ENCODE measurements at places on chromosomes 2 and 18.
A peak's percentile ranks its signal among the peaks of the same experiment; 100 is the strongest.

DNA sequence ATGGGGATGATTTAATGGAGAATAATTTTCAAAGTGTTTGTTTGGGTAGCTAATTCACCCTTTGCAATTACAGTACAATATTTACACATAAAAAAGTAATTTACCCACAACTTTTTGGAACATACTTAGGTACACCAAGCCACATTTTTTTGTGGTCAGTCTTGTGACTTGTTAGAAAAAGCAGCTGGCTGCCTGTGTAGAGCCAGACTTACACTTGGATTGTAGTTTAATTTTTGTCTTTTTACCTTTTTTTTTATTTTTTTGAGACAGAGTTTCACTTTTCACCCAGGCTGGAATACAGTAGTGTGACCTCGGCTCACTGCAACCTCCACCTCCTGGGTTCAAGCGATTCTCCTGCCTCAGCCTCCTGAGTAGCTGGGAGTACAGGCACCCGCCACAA lies 45.4 kb downstream of the RALBP1 start:
- no peak for DNase-seq

- no peak for DNase-seq
Observed at GRCh38 chr2:237594514-237594871, 4.0 kb upstream of the RAB17 start.

DNA sequence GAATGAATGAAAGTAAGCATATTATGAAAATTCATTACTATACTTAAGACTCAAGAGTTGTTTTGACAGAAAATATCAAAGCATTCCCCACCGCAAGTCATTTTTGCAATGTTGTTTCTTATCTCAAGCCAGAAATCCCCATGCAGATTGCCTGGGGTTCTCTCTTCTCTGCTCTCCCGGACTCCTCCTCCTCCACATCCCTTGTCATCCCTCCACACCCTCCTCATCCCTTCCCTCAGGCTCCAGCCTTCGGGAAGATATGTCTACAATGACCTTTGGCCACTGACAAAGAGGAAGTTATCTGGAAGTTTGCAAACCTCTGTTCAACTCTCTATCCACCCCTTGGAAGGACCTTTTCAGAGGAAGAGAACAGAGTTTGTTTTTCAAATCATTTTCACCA lies 11.9 kb downstream of the TFCP2L1 start:
- DNase-seq = no peak

GRCh38 chr2:30686000-30686399 lies 121.2 kb downstream of the CAPN13 start:
- DNase-seq = no peak

DNA sequence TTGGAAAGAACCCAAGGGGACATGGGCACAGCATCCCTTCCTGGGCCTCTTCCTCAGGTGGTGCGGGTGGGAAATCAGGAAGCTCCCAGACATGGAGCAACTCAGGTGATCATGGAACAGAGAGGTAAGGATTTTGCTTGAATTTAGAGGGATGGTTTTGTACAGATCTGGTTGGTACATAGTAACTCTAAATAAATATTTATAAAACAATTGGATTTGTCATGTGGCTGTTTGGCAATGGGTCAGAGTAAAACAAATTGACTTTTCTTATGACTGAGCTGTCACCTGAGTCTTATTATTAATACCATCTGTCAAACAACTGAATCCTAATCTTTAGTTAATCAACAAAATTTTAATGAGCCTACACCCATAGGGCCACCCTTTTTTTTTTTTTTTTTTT lies 19.4 kb upstream of the TMEM178A start:
- DNase-seq = no peak

DNA sequence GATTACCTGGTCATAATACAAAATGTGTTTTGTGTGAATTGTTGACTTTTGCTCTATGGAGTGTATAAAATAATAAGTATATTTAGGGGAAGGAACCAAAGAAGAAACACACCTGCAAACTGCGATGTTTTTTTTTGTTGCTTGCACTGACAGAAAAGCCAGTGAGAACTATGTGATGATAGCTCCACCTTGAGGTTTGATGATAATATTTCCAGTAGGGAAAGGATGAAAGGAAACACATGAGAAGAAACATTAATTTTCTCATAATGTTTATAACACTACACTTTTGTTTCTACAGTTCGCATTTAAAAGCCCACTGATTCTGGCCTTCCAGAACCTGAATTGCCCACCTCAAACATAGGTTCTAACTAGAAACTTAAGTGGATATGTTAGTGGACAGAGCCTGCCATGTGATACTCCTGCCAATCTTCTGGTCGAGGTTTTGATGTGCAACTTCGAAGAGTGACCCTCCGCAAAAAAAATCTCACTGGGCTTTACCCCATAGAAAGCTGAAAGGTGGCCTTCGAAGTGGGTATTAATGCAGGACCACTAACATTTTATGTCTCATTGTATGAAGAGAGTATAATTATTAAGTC lies 476.4 kb upstream of the SPHKAP start:
- DNase-seq = no peak

- DNase-seq = no peak
Observed at GRCh38 chr18:61241260-61241853, 91.9 kb upstream of the CDH20 start.

- DNase-seq = no peak
Observed at GRCh38 chr2:32838418-32838817, 108.3 kb upstream of the LTBP1 start.

DNA sequence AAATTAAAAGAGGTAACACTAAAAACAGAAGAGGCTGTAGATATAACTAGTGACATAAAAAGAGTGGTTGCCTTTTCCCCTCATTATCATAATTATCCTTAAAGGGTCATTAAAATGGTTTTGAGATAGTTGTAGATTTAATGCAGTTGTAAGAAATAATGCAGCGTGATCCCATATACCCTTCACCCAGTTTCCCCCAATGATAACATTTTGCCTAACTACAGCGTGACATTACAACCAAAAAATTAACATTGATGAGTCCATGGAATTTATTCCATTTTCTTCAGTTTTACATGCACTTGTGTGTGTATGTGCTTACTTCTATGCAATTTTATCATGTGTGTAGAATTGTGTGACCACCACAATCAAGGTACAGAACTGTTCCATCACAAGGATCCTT lies 13.2 kb upstream of the RMND5A start:
- no peak for DNase-seq

- no peak for DNase-seq
Observed at GRCh38 chr2:128685841-128686496, 367.3 kb upstream of the HS6ST1 start.

GRCh38 chr2:217713395-217714286 lies 289.2 kb downstream of the TNS1 start:
- peak; percentile 65 for DNase-seq

- DNase-seq = no peak
Observed at GRCh38 chr2:159045545-159046454, 77.4 kb downstream of the TANC1 start.

GRCh38 chr2:38038682-38039081 lies 37.3 kb downstream of the CYP1B1 start:
- DNase-seq = no peak

GRCh38 chr18:9188359-9189231 lies 52.0 kb downstream of the ANKRD12 start:
- no peak for DNase-seq

GRCh38 chr2:105886687-105887086 lies 142.0 kb downstream of the NCK2 start:
- no peak for DNase-seq

DNA sequence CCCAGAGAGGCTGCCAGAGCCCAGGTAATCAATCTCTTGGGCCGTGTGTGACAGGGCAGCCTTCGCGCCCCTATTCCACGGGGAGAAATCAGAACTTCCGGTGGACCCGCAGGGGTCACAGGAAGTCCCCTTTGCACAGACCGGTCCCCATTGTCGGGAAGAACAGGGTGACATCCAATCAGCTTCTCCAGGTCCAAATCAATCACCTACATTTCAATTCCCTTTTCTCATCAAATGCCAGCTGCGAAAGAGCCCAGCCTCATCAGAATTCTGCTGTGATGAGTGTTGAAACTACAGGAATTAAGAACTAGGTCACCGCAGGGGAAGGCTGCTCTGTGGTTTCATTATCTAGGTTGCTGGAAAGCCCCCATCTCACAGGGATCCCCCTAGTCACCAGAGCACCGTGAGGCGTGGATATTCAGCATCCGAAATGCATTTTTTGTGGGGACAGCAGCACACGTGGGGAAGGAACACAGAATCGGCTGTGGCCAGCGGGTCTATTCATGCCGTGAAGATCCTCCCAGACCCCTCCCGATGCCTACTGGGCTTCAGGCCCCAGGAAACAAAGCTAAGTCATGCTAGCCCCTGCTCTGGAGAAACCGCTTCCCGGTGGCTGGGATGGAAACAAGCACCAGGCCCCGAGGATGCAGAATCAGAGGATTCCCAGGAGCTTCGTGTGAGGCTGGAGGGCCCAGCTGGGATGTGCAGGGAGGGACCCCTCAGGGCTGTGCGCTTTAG lies 193.7 kb upstream of the ID2 start:
- peak; percentile 87 for DNase-seq

- DNase-seq = no peak
Observed at GRCh38 chr2:232139786-232140562, 178.5 kb downstream of the DIS3L2 start.

- DNase-seq = no peak
Observed at GRCh38 chr2:78301166-78301789, 724.2 kb upstream of the REG3G start.

GRCh38 chr2:26462100-26462499 lies 15.8 kb downstream of the OTOF start:
- DNase-seq = no peak

GRCh38 chr18:5507756-5508155 lies 36.0 kb downstream of the EPB41L3 start:
- no peak for DNase-seq

DNA sequence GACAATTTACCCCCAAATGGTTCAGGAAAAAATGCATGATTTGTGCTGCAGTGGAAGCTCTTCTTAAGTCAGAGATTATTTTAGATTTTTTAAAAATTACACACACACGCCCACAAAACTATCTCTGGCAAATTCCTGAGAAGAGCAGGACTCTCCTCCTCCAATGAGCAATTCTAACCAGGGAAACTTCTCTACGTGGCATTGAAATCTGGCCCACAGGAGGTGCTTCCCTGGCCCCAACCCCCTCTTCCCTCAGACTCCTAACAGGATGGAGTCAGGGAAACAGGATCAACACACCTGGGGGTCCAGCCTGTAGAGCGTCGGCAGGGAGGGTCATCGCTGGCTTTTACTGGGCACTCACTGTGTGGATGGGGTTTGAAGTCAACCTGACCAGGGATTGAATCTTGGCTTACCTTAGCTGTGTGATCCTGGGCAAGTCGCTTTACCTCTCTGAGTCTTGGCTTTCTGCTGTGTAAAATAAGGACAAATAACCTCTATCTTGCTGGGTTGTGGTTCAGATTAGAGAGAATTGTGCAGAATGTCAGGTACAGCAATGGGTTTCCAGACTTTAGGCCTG lies 65.4 kb upstream of the ASAP2 start:
- DNase-seq = no peak

Measured in CD4-positive, alpha-beta T cell treated with Interleukin-10 for 1 hour (primary cell).